ENCODE measurements at places on chromosomes 2 and 18.

DNA sequence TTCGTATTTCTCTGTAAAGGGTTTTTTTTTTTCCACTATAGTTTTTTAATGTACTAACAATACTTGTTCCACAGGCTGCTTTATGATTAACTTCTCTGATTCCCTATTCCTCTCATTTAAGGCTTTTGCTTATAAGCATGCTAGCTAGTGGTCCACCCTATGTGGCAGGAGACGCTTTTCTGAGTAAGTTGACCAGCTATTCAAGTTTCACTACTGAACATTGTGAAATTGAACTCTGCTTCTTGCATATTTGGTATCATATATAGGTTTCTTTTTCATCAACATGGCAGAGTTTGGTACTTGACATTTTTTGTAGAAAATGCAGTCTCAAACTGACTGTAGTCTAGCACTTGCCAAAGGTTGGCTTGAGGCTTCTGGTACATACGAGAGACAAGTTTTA, 74.2 kb downstream of the OTX1 start:
- no peak for DNase-seq

DNA sequence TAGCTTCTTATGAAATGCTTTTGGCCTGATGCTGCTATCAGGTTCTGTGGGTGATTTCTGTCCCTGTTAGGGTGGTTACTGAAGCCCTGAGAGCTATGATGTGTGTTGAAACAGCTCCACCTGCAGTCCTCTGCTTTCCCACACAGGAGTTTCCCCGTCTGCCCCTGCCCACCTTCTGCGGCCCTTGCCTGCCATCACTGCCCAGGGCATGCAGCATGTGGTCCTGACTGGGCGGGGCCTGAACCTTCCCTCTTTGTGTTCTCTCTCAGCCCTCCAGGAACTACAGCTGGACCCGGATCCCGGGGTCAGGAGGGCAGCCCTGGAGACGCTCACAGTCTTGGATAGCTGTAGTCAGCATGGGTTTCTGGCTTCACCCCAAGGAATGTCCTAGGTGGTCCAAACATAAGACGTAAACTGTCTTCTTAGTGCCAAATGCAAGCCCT, 21.4 kb downstream of the HJURP start:
- no peak for DNase-seq

GRCh38 chr2:128378231-128379020, 59.8 kb upstream of the HS6ST1 start:
- no peak for DNase-seq

GRCh38 chr2:21220930-21221329, 97.2 kb downstream of the TDRD15 start:
- no peak for DNase-seq

DNA sequence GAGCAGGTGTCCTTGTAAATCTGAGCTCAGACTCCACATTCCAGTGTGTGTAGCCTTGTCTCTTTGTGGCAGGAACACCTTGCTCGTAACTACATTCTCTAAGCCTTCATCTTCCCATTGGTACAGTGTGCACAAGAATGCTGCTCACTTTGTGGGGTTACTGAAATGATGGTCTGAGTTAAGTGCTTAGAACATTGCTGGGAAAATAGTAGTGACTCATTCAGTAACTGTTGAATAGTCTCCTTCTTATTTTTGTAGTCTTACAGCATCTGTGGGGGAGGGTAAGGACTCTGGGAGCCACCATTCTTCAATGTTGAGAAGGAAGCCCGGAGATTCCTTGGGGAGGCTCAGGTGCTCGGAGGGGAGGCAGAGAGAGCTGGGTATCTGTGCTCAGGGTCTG, 236.0 kb upstream of the HDAC4 start:
- no peak for DNase-seq

All from stimulated activated CD4-positive, alpha-beta T cell treated with anti-CD3 and anti-CD28 coated beads, TNF-alpha, amount 100 ng/mL, for 4 hours (primary cell).